ENCODE measurements at places on chromosomes 1 and 21.

- no peaks in the 10 kb centered on the region for H3K4me1 ChIP-seq
- no peak overlapping the region for H3K4me3 ChIP-seq
- H3K27me3 ChIP-seq: no peaks in the 10 kb centered on the region
Measured at GRCh38 chr1:178412400-178412770, 84.4 kb downstream of the CLEC20A start.

- no peaks in the 10 kb centered on the region for H3K27me3 ChIP-seq
- H3K4me3 ChIP-seq: no peak overlapping the region
- H3K27ac ChIP-seq: no peak overlapping the region
Measured at GRCh38 chr1:13826009-13826408, 126.0 kb downstream of the PRDM2 start.

DNA sequence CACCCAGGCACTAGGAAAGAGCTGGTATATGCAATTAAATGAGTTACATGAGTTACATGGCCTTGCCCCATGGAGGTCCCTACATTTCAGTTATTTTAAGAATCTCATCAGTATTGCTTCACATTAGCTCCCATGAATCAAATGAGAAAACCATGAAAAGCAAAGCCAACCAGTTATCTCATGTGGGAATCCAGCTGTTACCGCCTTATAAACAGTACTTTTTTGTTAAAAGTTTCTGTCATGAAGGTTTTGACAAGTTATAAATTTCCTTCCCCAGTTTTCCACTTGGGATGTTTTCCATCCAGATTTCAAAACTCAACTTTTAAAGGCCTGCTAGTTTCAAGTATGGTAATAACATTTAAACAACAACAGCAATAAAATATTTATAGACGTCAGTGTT, 544.8 kb downstream of the NUF2 start:
- H3K4me3 ChIP-seq: no peak overlapping the region
- DNase-seq: no peak
- H3K36me3 ChIP-seq: no peaks in the 10 kb centered on the region
- H3K4me1 ChIP-seq: no peaks in the 10 kb centered on the region

- no peaks in the 10 kb centered on the region for H3K36me3 ChIP-seq
- no peaks in the 10 kb centered on the region for H3K4me1 ChIP-seq
- H3K4me3 ChIP-seq: no peak overlapping the region
- no peak overlapping the region for H3K27ac ChIP-seq
- DNase-seq: no peak
- no peaks in the 10 kb centered on the region for H3K27me3 ChIP-seq
Measured at GRCh38 chr1:2163205-2163604, 31.4 kb downstream of the FAAP20 start.

- H3K27ac ChIP-seq: no peak overlapping the region
- no peak overlapping the region for H3K4me3 ChIP-seq
- H3K36me3 ChIP-seq: no peaks in the 10 kb centered on the region
- DNase-seq: no peak
Measured at GRCh38 chr1:236515443-236515958, 8.3 kb upstream of the LGALS8 start.

- H3K4me3 ChIP-seq: no peak overlapping the region
- no peaks in the 10 kb centered on the region for H3K36me3 ChIP-seq
- no peak for DNase-seq
- no peaks in the 10 kb centered on the region for H3K27me3 ChIP-seq
Measured at GRCh38 chr1:196403803-196404690, 204.2 kb downstream of the KCNT2 start.

GRCh38 chr1:26829184-26829911, 2.9 kb downstream of the ZDHHC18 start:
- H3K27me3 ChIP-seq: no peaks in the 10 kb centered on the region
- DNase-seq: no peak
- H3K4me3 ChIP-seq: no peak overlapping the region

GRCh38 chr1:61213245-61214011, 131.1 kb downstream of the NFIA start:
- DNase-seq: no peak
- no peak overlapping the region for H3K4me3 ChIP-seq
- no peaks in the 10 kb centered on the region for H3K27me3 ChIP-seq

DNA sequence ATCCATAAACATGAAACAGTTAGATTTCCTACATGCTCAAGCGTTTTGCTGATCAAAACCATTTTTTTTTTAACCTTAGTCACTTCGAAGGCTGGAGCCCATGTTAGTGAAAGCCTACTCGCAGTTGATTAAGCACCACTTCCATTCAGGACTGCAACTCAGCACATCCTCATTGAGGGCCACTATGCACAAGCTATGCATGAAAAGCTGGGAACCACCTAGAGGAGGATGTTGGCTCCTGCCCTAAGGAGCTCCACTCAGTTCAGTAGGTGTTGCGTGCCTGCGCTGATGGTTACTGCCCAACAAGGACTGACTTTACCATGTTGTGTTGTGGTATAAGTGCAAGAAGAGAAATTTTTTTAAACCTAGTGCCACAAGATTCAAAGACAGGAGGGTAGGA, 181.4 kb upstream of the L1TD1 start:
- DNase-seq: no peak
- H3K4me3 ChIP-seq: no peak overlapping the region
- H3K27me3 ChIP-seq: no peaks in the 10 kb centered on the region
- no peaks in the 10 kb centered on the region for H3K4me1 ChIP-seq
- no peak overlapping the region for H3K27ac ChIP-seq
- no peaks in the 10 kb centered on the region for H3K36me3 ChIP-seq
